MCF 10A (cell line): ENCODE measurements at places on chromosomes 3 and 15. TPM values are rescaled to one million over a fixed set of nuclear protein-coding genes. Genes with fewer than 3 reads are reported as not detected.

Gene ZMYND10
- total RNA-seq = 0.68 and 1.0 TPM in 2 replicates

Gene SPCS1
- 135 and 172 TPM in 2 replicates for total RNA-seq

Gene SERPINI1
- total RNA-seq = 2.5 and 2.6 TPM in 2 replicates

Gene MME
- total RNA-seq = 26.3 and 37.0 TPM in 2 replicates

Gene KNSTRN
- total RNA-seq = 35.2 and 47.4 TPM in 2 replicates

Gene PSMD6
- total RNA-seq = 62.7 and 66.0 TPM in 2 replicates

Gene SLC27A2
- total RNA-seq = 0.64 and 0.84 TPM in 2 replicates

DNA sequence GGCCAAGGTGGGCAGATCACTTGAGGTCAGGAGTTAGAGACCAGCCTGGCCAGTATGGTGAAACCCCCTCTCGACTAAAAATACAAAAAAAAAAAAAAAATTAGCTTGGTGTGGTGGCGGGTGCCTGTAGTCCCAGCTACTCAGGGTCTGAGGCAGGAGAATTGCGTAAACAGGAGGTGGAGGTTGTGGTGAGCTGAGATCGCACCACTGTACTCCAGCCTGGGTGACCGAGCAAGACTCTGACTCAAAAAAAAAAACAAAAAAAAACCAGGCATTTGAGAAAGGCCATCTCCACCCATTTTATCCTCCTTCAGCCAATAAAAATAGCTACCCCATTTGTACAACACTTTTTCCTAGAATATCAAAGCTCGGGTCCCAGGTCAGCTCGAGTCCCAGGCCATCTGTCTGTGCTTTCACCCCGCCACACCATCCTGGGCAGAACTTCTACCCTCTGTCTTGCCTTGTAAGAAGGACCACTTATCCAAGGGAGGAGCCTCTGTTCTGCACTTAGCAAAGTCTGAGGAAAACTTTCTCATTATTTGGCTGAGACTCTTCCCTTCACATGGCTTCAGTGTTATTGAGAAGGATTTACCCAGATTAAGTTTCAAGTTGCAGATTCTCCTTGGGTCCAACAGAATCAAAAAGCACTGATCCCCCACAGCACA, 99.1 kb downstream of the MESD start:
- H3K4me3 ChIP-seq = no peak overlapping the region
- H3K27ac ChIP-seq = peak overlapping the region; percentile 74
- peaks cover 26% of the 10 kb centered on the region for H3K4me1 ChIP-seq
- H3K36me3 ChIP-seq = no peaks in the 10 kb centered on the region
- DNase-seq = peak; percentile 51
- no peaks in the 10 kb centered on the region for H3K27me3 ChIP-seq

DNA sequence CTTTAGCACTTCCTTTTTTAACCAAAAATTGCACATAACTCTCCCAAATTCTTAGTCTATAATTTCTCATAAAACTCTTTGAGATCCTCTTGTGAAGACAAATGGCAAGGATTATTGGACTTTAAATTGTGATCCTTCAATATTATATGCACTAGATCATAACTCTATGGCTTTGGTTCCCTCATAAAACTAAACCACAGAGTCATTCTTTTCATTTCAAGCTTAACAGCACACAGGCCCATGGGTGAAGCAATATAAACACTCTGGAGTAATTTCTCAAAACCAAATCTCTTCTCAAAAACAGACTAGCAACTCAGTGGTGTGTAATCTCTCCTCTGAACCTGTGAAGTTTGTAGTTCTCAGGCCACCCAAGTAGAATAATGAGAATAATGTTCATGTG, 171.0 kb upstream of the NECTIN3 start:
- no peak overlapping the region for H3K4me3 ChIP-seq
- no peaks in the 10 kb centered on the region for H3K4me1 ChIP-seq
- H3K36me3 ChIP-seq = no peaks in the 10 kb centered on the region
- DNase-seq = no peak

GRCh38 chr3:142898346-142899213, 9.7 kb upstream of the PCOLCE2 start:
- no peak overlapping the region for H3K4me3 ChIP-seq
- H3K27me3 ChIP-seq = no peaks in the 10 kb centered on the region
- H3K36me3 ChIP-seq = no peaks in the 10 kb centered on the region
- no peak for DNase-seq
- H3K4me1 ChIP-seq = peaks cover 12% of the 10 kb centered on the region

GRCh38 chr3:15272426-15273196, 59.8 kb downstream of the SH3BP5 start:
- H3K27ac ChIP-seq = no peak overlapping the region
- DNase-seq = peak; percentile 37
- no peaks in the 10 kb centered on the region for H3K36me3 ChIP-seq
- no peaks in the 10 kb centered on the region for H3K27me3 ChIP-seq
- H3K4me1 ChIP-seq = peaks cover 34% of the 10 kb centered on the region
- H3K4me3 ChIP-seq = no peak overlapping the region

DNA sequence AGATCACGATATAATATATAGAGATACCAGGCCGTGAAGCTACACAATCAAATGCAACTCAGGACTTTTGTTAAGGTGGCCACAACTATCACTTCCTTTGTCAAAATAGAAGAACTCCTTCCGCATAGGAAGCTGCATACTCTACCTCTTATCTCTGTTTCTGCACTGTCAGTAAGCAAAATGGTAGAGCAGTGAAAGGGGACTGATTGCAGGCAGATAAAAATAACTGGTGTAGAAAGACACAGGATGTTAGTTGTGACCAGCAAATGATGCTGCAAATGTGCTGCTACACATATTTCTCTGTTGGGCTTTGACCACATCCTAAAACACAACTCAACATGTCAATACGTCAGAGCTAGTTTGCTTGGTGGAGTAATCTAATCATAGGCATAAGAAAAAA, 16.3 kb upstream of the TRAT1 start:
- H3K4me3 ChIP-seq = no peak overlapping the region

DNA sequence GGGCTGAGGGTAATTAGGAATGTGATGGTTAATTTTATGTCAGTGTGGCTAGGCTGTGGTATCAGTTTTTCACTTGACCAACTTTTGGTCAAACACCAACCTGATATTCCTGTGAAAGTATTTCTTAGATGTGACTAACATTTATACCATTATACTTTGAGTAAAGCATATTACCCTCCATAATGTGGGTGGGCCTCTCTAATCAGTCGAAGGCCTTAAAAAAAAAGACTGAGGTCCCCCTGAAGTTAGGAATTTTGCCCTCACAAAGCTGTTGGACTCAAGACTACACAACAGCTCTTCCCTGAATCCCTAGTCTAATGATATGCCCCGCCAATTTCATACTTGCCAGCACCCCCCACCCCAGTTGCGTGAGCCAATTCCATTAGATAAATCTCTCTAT, 12.5 kb downstream of the SLMAP start:
- peaks cover 40% of the 10 kb centered on the region for H3K36me3 ChIP-seq
- peaks cover 36% of the 10 kb centered on the region for H3K4me1 ChIP-seq
- H3K27ac ChIP-seq = no peak overlapping the region

- no peaks in the 10 kb centered on the region for H3K36me3 ChIP-seq
- no peak overlapping the region for H3K27ac ChIP-seq
- no peaks in the 10 kb centered on the region for H3K27me3 ChIP-seq
Measured at GRCh38 chr3:87949189-87949878, 109.5 kb downstream of the CGGBP1 start.

- H3K27ac ChIP-seq = peak overlapping the region; percentile 4
- no peaks in the 10 kb centered on the region for H3K36me3 ChIP-seq
- no peaks in the 10 kb centered on the region for H3K27me3 ChIP-seq
- H3K4me3 ChIP-seq = no peak overlapping the region
- peaks cover 6% of the 10 kb centered on the region for H3K4me1 ChIP-seq
- peak; percentile 90 for DNase-seq
Measured at GRCh38 chr3:22106213-22106896, 355.3 kb upstream of the ZNF385D start.
